ENCODE measurements at places on chromosomes 13 and 19.

- DNase-seq: no peak
Measured at GRCh38 chr13:23848646-23849141, 40.5 kb downstream of the MIPEP start.

GRCh38 chr19:13483215-13483614 is 23.1 kb downstream of the CACNA1A start:
- no peak for DNase-seq

DNA sequence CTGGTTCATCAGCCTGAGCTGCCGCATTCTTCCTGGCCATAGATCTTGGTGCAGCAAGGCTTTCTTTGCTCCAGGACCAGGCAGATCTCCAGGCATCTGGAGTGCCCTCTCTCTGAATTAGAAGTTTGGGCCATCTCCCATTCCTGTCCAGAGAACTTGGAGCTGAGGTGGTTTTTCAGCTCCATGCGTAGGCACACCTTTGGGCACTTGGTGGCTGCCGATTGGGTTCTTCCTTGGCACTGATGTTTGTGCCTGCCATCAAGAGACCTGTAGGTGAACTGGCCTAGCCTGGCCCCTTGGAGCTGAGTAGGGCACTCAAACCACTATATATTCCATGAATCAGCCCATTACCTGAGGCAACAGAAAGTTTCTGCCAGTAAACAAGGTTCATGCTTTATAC is 206.0 kb upstream of the PCDH17 start:
- DNase-seq: no peak

GRCh38 chr19:1475751-1476437 is 3.1 kb downstream of the C19orf25 start:
- no peak for DNase-seq

DNA sequence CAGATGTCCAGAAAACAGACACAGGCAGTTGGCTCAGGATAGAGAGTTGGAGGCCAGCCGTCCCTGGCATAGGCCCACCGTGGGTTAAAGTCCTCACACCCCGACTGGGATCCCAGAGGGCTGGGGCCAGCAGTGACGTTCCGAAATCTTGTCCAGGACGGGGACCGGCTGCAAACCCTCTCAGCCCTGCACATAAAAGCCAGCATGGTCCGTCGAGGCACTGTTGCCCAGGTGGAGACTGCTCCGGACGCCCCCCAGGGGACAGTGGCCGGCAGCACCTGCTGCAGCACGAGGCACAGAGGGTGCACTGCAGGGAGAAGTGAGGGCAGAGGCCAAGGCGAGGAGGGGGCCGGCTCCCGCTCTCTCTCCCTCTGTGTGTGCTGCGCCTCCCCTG is 4.3 kb upstream of the IFNL2 start:
- no peak for DNase-seq
